ENCODE measurements at places on chromosomes 5 and 9. TPM values are rescaled to one million over a fixed set of nuclear protein-coding genes. Genes with fewer than 3 reads are reported as not detected.

RNF183 gene
- not detected for total RNA-seq

MCTP1 gene
- 4.1 TPM for total RNA-seq

WHRN gene
- total RNA-seq = 0.78 TPM

CD274 gene
- 3.7 TPM for total RNA-seq

ADAMTSL2 gene
- total RNA-seq = 2.4 TPM

ECSCR gene
- 0.80 TPM for total RNA-seq

PIP5K1B gene
- not detected for total RNA-seq

SLC25A46 gene
- 53.0 TPM for total RNA-seq

KIF3A gene
- total RNA-seq = 3.5 TPM

HACD4 gene
- 5.3 TPM for total RNA-seq

COL23A1 gene
- total RNA-seq = not detected

MUSK gene
- total RNA-seq = 0.40 TPM

GRM6 gene
- not detected for total RNA-seq

ECM2 gene
- 2.2 TPM for total RNA-seq

GFPT2 gene
- total RNA-seq = 25.4 TPM

PCDHA4 gene
- total RNA-seq = not detected
